COR-L47 (cell line): ENCODE measurements at places on chromosomes 4 and X.

DNA sequence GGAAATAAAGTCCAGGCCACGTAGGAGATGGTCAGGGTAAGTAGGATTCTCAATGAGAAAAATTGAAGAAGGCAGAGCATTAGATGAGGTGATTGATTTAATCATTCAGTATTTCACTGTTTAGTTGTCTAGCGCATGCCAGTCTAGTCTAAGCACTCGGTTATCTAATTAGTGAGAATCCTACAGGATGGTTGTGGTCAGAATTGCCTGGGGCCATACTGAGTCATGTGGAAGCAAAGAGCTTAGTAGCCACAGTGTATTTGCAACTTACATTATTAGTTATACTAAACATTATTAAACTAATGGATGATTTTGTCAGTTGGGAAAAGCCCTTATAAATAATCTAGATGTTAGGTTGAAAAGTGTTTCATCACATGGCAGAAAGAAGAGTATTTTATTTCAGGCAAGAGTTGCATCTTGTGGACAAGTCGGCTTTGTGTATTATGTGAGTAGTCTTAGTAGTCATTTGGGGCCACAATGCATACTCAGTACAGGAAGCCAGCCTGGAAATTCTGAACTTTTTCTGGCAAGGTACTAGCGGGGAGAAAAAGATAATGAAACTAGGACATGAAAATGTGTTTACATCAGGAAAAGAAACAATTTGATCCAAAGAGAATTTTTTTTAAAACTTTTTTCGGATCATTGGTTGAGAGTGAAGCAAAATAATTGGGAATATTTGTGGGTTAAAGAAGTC, 31.9 kb downstream of the CPEB2 start:
- DNase-seq: no peak

- DNase-seq: peak; percentile 2
Measured at GRCh38 chrX:130994671-130995070, 63.5 kb upstream of the ARHGAP36 start.

DNA sequence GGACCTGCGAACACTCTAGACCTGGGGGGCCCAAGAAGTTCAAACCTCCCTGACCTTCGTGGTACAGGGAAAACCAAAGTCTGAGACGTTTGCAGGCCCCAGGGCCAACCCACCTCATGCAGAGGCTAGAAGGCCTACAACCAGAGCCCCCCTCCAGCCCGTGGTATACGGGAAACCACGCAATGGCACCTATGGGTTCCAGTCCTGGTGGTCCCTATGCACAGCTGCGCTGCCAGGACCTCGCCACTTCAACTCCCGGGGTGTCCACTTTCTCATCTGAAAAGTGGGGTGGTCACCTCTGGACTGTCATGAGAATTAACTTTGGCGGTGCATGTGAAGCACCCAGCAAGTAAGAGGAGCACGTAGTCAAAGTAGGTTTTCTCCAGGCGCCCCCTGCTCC, 8.4 kb upstream of the MSX1 start:
- no peak for DNase-seq

DNA sequence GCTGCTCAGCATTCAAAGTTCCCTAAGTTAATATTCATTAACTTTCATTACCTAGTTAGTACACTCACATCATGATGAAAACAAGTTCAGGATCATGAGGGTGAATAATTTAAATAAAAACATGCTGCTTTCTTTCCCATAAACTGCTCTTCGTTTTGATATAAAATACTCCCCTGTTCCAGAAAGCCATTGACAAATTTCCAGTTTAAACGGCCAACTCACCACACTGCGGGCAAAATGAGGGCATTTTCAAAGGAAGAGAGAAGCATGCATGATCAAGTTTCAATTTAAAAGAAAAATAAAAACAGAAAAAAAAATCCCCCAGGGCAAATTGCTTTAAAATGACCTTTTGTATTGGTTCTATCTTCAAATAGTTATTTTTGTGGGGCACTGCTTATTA, 69.6 kb downstream of the EPHA5 start:
- DNase-seq: no peak

DNA sequence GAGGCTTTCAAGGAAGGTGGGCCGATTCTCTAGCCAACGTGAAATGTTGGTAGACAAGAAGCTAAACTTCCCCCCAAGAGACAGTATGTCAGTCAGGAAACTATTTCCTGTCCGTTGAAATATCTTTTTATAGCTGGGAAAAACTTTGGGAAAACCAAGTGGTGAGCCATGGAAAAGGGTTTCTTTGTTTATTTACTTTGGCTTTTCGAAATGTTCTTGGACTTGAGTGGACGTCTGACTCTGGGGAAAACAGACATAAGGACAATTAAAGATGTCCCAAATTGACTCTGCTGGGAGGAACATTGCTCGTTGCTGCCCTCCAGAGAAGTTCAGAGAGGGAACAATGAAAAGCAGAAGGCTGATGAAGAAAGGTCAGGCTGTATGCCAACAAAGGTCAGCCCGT, 295.4 kb downstream of the RAPGEF2 start:
- DNase-seq: no peak

DNA sequence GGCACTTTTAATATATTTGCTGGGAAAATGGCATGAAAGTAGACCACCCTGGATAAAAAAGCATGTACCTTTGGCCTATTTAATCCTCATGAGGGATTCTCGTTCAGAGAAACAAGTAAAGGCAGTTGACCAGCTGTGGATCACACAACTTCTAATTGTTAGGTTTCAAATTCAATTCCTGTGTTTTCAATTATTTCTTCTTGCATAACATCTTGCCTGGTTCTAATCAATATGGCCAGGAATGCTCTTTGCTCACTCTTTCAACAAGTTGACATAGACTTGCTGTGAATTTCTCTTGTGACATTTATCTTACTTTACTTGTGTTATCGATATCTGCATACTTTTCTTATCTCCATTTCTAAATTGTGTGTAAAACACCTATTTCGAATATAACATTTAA, 211.8 kb downstream of the SLC7A11 start:
- no peak for DNase-seq

GRCh38 chr4:187612301-187612700, 383.3 kb upstream of the ZFP42 start:
- DNase-seq: no peak

DNA sequence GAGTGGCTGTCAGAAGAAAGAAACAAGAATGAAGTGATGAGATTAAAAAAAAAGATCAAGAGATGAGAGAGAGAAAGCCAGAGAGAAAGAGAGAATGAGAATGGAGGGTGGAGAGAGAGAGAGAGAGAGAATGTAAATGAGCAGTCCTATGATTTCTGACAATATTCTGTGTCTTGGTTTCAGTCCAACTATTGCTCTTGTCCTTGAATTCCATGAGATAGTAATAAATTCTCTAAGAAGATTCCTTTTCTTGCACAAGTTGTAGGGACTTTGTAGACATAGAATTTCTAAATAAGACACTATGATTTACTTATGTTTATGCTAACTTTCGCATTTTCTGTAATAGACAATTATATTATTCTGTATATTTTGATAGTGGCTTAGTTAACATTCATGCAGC, 149.6 kb upstream of the CTSO start:
- no peak for DNase-seq

- no peak for DNase-seq
Measured at GRCh38 chr4:120869613-120870278, 52.8 kb downstream of the PRDM5 start.

- peak; percentile 38 for DNase-seq
Measured at GRCh38 chr4:123555233-123555806, 158.7 kb downstream of the SPRY1 start.

GRCh38 chr4:15779306-15779705, 1.2 kb downstream of the CD38 start:
- DNase-seq: no peak

- no peak for DNase-seq
Measured at GRCh38 chrX:21408788-21409187, 34.6 kb downstream of the CNKSR2 start.

DNA sequence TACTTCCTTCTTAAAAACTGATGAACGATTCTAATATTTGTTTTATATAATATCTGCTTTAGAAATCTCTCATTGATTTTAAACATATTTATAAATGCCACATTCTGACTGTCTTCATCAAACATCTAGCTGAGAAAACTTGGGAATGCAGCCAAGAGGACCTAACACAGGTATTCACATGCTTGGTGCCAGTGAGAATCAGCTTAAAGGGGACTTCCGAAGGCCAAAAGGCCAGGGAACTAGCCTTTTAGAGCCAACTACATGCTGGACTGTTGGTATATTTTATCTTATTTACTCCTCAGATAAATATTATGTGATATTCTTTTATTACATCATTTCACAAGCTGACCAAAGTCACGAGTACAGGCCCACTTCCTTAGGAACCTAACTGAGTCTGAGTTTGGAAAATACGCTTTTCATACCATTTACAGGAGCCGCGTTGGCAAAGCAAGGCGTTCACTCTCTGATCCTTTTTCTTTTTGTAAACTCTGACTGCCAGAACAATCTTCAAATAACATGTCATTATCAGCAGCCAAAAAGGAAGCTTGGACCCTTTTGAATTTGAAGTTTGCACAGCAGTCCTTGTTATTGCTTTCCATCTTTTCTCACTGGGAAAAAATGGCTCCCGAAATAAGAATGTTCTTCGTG, 41.1 kb upstream of the PDLIM3 start:
- no peak for DNase-seq

DNA sequence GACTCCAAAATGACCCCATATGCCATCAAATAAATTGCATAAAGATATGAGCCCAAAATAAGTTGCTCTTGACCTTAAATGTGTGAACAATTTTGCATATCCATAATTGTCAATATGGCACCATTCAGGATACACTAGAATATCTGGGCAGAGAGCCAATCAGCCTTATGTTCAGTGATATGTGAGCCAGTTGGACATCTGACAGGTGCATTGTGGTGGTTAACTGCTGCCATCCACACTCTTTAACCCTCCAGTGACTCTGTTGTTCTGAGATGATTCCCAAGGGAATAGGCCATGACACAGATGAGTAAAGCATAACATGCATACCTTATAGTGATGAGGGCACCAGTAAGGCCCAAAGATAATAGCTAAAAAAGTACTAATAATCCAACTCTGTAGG, 500.1 kb downstream of the PCDH18 start:
- DNase-seq: peak; percentile 96

GRCh38 chrX:41236629-41237028, 97.3 kb upstream of the DDX3X start:
- DNase-seq: no peak

- peak; percentile 5 for DNase-seq
Measured at GRCh38 chrX:53281321-53281822, at the start of gene IQSEC2. TSS of gene IQSEC2 (minus strand) at chrX:53281584.

- no peak for DNase-seq
Measured at GRCh38 chr4:94507281-94507680, 55.5 kb downstream of the PDLIM5 start.

DNA sequence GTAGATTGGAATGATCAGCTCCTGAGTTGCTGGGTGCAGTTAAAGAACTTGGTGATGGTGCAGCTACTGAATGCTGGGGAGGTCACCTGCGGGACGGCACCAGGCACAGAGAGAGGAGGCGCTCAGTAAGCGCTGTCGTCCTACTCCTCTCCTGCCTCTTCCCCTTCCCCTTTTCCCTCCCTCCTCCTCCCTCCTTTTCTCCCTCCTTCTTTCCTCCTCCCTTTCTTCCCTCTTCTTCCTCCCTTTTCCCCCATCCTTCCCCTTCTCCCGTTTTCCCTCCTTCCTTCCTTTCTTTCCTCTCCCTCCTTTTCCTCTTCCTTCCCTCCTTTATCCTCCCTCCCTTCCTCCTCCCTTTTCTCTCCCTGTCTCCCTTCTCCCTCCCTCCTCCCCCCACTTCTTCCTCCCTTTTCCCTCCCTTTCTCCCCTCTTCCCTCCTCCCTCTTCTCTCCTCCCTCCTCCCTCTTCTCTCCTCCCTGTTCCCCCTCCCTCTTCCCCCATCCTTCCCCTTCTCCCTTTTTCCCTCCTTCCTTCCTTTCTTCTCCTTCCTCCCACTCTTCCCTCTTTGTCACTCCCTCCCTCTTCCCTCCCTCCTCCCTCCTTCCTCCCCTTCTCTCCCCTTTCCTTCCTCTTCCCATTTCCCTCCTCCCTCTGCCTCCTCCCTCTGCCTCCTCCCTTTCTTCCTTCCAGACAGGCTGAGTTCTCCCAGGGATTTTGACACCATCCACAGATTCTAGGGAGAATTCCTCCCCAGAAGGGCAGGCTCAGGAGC, 87.9 kb upstream of the PSAPL1 start:
- DNase-seq: no peak

DNA sequence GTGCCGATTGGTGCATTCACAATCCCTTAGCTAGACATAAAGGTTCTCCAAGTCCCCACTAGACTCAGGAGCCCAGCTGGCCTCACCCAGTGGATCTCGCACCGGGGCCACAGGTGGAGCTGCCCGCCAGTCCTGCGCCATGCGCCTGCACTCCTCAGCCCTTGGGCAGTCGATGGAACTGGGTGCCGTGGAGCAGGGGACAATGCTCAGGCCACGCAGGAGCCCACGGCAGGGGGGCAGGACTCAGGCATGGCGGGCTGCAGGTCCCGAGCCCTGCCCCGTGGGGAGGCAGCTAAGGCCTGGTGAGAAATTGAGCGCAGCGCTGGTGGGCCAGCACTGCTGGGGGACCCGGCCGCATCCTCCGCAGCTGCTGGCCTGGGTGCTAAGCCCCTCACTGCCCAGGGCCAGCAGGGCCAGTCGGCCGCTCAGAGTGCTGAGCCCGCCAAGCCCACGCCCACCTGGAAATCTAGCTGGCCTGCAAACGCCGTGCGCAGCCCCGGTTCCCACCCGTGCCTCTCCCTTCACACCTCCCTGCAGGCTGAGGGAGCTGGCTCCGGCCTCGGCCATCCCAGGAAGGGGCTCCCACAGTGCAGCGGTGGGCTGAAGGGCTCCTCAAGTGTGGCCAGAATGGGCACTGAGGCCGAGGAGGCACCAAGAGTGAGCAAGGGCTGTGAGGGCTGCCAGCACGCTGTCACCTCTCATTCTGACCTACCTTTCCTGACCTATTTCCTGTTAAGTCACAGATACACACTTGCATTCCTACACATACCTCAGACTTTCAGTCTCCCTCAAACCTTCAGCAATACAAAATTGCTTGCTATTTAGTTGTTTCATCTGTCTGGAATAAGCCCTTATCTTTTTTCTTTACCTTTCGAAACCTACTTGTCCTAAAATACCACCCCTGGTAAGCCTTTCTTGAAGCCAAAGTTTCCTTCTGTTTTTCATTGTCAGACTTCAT, 20.7 kb downstream of the UBE2K start:
- no peak for DNase-seq

- no peak for DNase-seq
Measured at GRCh38 chr4:154018659-154019058, 229.8 kb upstream of the SFRP2 start.

- DNase-seq: no peak
Measured at GRCh38 chrX:18297251-18297650, 57.2 kb downstream of the SCML2 start.

GRCh38 chrX:56248492-56248891, 16.3 kb downstream of the KLF8 start:
- DNase-seq: no peak

DNA sequence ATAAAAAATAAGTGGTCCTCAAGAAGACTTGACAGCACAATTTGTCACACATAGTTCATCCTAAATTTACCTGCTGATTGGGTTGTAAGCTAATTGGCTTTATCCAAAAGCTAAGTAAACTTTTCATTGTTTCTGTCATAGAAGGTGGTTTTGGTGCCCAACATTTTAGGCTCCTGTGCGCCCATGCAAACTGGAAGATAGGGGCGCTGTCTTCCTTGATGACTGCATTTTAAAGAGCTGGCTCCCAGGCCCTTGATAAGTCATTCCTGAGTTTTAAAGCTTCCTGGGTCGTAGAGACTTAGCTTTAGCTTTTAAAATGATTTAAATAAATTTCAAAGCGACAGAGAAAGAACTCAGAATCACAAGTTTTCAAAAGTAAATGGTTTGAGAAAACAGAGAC, 625.4 kb upstream of the GALNT7 start:
- no peak for DNase-seq
